ENCODE measurements at places on chromosomes 7 and 10.

DNA sequence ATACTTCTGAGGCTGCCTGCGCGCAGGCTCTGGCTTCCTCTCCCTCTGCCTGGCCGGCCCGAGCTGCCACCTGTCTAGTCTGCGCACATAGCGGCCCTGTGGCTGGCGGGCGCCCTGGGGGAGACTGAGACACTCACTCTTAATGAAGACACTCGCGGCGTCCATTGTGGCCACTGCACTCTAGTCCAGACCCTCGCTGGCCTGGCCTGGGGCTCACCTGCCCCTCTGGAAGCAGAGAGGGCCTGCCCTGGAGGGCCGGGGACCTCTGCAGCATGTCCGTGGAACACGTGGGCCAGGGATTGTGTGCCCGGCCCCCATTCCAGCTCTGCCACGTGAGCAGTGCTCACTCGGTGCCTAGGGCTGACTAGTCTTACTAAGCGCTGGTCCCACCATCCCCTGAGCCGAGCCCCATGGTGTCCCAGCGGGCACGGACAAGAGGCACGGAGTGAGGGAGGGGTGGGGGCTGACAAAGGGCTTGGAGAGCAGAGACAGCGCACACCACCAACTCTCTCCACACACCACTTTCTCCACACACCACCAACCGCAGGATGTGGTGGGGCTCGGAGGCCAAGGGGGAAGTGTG, 149.3 kb downstream of the ELFN1 start:
- DNase-seq: no peak

GRCh38 chr7:79494046-79494445, 40.6 kb upstream of the MAGI2 start:
- DNase-seq: no peak

GRCh38 chr7:99639267-99639666, 22.5 kb downstream of the ZSCAN25 start:
- DNase-seq: no peak

DNA sequence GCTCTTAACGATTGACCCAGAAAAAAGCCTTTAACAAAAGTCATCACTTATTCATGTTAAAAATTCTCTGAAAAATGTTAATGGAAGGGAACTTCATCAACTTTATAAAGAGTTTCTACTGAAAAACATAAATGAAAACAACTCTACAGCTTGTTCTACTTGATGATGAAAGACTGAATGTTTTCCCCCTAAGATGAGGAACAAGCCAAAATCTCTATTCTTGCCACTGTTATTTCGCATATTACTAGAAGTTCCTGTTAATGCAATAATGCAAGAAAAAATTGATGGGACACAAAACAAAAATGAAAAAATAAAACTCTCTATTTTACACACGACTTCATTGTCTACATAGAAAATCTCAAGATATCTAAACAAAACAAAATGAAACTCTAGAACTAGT, 249.8 kb upstream of the AKR1E2 start:
- no peak for DNase-seq

DNA sequence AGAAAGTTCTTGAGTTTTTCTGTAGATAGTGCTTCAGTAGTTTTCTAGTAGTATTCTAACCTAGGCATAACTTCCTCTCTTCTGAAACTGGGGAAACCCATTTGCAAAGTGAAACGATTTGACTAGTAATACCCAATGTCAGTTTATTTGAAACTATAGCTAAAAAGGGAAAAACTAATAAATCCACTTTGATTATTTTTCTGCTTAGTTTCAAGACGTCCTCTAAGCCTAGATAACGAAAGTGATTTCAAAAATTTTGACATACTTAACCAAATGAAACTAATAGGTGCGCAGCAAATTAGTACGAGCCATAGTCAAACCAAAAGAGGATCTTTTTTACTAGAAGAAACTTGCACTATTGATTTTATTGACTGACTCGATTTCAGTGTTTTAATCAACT, 9.8 kb upstream of the SP8 start:
- no peak for DNase-seq

DNA sequence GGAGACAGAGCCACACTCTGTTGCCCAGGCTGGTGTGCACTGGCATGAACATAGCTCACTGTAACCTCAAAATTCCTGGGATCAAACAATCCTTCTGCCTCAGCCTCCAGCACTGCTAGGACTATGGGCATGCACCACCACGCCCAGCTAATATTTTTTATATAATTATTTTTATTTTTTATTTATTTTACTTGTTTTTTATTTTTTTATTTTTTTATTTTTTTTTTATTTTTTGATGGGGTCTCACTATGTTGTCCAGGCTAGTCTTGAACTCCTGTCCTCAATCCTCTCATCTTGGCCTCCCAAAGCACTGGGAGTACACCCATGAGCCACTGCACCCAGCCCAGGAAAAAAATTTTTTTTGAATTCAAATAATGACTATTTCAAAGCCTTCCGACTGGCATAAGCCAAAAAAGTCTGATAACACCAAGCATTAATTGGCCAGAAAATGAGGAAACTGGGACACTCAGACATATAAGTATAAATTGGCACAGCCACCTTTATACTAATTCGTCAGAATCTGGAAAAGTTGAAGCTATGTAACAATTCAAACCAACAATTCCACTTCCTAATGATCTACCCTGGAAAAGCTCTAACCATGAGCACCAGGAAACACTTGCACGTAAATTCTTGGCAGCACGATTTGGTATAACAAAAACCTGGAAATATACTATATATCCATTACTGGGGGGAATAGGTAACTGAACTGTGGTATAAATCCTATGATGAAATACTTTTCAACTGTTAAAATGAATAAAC, 6.3 kb downstream of the ZC3HAV1 start:
- DNase-seq: no peak

DNA sequence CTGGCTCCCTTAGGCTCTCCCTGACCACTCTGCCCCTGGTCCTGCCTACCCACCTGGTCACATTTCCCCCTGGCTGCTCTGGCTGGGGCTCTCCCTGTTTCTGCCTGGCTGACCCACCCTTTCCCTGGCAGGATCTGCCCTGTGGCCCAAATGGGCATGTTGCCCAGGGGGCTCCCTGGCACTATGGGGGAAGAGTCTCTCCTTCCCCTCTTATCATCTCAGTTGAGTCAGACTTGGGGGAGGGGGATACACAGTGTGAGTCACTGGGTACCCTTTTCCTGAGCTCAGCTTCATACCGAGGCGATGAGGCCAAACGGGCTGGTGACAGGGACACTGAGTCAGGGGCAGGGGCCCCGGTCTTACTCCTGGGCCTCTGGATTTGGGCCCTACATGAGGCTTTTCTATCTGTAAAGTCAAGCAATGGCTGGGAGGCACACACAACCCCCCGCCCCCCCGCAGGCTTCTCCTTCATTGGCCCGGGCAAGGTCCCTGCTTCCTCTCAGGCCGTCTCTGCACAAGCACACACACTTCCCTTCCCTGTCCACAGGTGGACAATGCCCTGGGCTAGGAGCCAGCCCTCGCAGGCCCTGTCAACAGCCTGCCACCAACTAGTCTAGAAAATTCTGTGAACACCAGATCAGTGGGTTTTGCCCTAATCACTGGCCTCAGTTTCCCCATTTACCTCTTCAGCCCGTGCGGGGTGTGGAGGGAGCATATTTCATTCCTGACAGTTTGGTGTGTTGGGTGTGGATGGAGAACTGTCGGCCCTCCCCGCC, 627 bp upstream of the FLNC start:
- no peak for DNase-seq

GRCh38 chr10:133400624-133401424, 6.9 kb downstream of the MTG1 start:
- DNase-seq: no peak

All from NCI-H1417 (cell line).